ENCODE measurements at places on chromosomes 2 and 18. TPM values are rescaled to one million over a fixed set of nuclear protein-coding genes. Genes with fewer than 3 reads are reported as not detected.

Gene SLC19A3
- 4.6 TPM for polyA plus RNA-seq

Gene CRYGD
- polyA plus RNA-seq, result not detected

Gene FBXO36
- polyA plus RNA-seq, result 2.4 TPM

Gene LOXHD1
- 0.06 TPM for polyA plus RNA-seq

Gene FMNL2
- polyA plus RNA-seq, result 9.6 TPM

Gene CCDC68
- polyA plus RNA-seq, result 30.0 TPM

Gene NGEF
- 10.8 TPM for polyA plus RNA-seq

Gene ACMSD
- polyA plus RNA-seq, result not detected

Gene SOX11
- under 0.01 TPM for polyA plus RNA-seq

Gene SYT4
- 1.1 TPM for polyA plus RNA-seq

Gene HOXD3
- polyA plus RNA-seq, result 1.4 TPM

Gene TSHZ1
- 9.8 TPM for polyA plus RNA-seq

Gene DSG1
- not detected for polyA plus RNA-seq

Gene SULT1C4
- not detected for polyA plus RNA-seq

Gene HNRNPLL
- 16.1 TPM for polyA plus RNA-seq

Gene VIL1
- polyA plus RNA-seq, result 172 TPM

Gene ACTG2
- polyA plus RNA-seq, result 104 TPM

Gene FBXO48
- 0.70 TPM for polyA plus RNA-seq

Gene NRBP1
- 60.8 TPM for polyA plus RNA-seq

Gene PPP1R1C
- 0.83 TPM for polyA plus RNA-seq

Gene LOXL3
- polyA plus RNA-seq, result 0.60 TPM

Gene NPPC
- polyA plus RNA-seq, result not detected
